ENCODE measurements at places on chromosomes 5 and 9. TPM values are rescaled to one million over a fixed set of nuclear protein-coding genes. Genes with fewer than 3 reads are reported as not detected.
A peak's percentile ranks its signal among the peaks of the same experiment; 100 is the strongest.

The C5orf58 gene
- not detected for polyA plus RNA-seq

DNA sequence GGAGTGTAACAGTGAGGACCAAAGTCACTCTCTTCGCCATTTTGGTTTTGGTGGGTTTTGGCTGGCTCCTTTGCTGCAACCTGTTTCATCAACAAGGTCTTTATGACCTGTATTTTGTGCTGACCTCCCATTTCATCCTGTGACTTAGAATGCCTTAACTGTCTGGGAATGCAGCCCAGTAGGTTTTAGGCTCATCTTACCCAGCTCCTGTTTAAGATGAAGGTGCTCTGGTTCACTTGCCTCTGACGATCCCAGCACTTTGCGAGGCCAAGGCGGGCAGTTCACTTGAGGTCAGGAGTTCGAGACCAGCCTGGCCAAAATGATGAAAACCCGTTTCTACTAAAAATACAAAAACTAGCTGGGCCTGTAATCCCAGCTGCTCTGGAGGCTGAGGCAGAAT is 1.8 kb upstream of the CKS2 start:
- H3K4me1 ChIP-seq: peaks cover 23% of the 10 kb centered on the region
- no peaks in the 10 kb centered on the region for H3K36me3 ChIP-seq
- DNase-seq: no peak

DNA sequence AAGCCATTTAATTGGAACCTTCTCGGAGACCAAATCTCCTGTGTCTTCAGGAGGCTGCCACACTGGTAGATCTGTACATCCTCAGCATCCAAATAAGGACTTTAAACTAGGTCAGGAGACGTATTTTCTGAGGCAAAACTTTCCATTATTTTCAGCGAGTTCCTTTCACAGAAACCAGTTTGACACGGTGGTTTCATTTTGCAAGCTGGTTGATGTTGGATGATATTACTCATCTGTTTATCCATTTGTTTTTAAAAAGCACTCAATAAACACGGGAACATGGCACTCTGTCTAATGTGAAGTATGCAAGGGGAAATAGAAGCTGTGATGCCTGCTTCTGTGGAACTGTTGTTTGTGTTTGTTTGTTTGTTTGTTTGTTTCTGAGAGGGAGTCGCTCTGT is 199.6 kb downstream of the ERCC6L2 start:
- no peak overlapping the region for H3K27ac ChIP-seq
- DNase-seq: no peak
- no peak overlapping the region for H3K4me3 ChIP-seq
- no peaks in the 10 kb centered on the region for H3K4me1 ChIP-seq
- no peaks in the 10 kb centered on the region for H3K36me3 ChIP-seq

DNA sequence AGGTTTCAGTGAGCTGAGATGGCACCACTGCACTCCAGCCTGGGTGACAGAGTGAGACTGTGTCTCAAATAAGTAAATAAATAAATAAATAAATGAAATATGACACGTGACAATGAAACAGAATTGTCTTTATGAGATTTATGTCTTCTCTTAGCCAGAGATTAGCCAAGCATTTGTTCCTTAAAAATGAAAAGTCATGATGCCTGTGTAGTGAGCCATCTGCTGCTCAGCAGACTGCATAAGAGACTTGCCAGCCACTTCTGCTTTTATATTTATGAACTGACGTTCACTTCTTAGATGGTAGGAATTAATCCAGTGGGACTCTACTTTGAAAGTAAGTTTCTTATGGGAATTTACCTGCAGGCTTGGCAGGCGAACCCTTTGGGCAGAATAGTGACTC is 227.4 kb downstream of the NR3C1 start:
- H3K27me3 ChIP-seq: no peaks in the 10 kb centered on the region
- peak; percentile 50 for DNase-seq
- no peaks in the 10 kb centered on the region for H3K36me3 ChIP-seq
- H3K27ac ChIP-seq: no peak overlapping the region
- no peak overlapping the region for H3K4me3 ChIP-seq

- peak overlapping the region; percentile 51 for H3K4me3 ChIP-seq
- DNase-seq: no peak
- peaks cover 22% of the 10 kb centered on the region for H3K4me1 ChIP-seq
- H3K36me3 ChIP-seq: no peaks in the 10 kb centered on the region
Observed at GRCh38 chr5:14810282-14810681, 61.3 kb downstream of the ANKH start.

DNA sequence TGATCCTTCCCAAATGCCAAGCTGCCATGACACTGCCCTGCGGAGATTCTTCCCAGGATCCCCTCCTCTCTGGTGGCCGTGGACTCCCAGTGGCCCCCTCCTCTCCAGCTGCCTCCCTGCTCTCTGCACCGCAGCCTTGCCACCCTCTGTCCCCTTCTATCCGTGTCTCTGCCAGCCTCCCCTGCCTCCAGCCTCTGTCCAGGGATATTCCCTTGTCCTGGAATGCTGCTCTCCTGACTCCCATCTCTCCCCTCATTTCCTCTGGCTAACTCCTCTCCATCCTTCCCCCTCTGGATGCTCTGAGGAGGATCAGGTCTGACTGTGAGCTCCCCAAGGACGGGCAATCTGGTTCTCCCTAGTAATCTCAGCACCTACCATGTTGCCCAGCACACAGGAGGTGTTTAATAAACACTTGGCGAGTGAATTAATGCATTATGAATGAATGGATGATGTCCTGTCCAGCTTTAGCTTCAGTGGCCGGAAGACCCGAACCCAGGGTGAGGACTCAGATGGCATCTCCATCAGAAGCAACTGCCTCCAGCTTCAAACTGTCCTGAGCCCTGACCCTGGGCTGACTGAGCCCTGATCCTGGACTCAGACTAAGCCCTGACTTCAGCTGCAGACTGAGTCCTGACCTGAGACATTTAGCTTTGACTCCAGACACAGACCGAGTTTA is 7.5 kb upstream of the CRB2 start:
- peaks cover 4% of the 10 kb centered on the region for H3K4me1 ChIP-seq
- H3K36me3 ChIP-seq: no peaks in the 10 kb centered on the region
- no peak overlapping the region for H3K4me3 ChIP-seq
- H3K27ac ChIP-seq: no peak overlapping the region
- peaks cover 12% of the 10 kb centered on the region for H3K27me3 ChIP-seq

DNA sequence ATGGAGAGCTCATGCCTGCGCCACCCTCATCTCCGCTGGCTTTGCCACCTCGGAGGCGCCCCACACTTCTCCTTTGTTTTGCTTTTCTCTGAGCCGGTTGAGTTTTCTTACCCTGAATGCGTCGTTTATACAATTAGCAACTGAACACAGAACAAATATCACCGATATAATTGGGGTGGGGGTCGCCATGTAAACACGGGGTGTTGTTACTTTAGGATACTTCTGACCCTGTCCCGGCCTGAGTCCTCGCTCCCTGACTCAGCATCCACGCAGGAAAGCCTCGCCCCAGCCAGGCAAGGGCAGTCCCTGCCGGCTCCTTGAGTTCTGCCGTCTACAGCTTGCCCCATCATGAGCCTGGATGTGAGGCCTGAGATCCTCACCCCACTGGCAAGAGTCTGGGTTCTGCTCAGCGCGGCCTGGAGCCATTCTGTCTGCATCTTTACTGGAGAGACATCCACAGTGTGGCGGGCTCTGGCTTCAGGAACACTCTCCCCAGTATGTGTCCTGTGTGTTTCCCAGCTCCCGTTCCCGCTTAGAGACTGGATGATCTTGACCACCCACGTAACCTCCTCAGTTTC is 5.5 kb downstream of the NKX2-5 start:
- H3K27ac ChIP-seq: no peak overlapping the region
- H3K4me1 ChIP-seq: no peaks in the 10 kb centered on the region
- H3K27me3 ChIP-seq: peaks cover 78% of the 10 kb centered on the region
- DNase-seq: no peak
- no peak overlapping the region for H3K4me3 ChIP-seq
- no peaks in the 10 kb centered on the region for H3K36me3 ChIP-seq

The IL3 gene
- not detected for polyA plus RNA-seq

The PLPPR1 gene
- not detected for polyA plus RNA-seq

GRCh38 chr9:81052846-81053245 is 636.5 kb downstream of the TLE1 start:
- no peak overlapping the region for H3K27ac ChIP-seq
- peaks cover 5% of the 10 kb centered on the region for H3K27me3 ChIP-seq
- no peaks in the 10 kb centered on the region for H3K4me1 ChIP-seq
- no peak overlapping the region for H3K4me3 ChIP-seq
- H3K36me3 ChIP-seq: no peaks in the 10 kb centered on the region

DNA sequence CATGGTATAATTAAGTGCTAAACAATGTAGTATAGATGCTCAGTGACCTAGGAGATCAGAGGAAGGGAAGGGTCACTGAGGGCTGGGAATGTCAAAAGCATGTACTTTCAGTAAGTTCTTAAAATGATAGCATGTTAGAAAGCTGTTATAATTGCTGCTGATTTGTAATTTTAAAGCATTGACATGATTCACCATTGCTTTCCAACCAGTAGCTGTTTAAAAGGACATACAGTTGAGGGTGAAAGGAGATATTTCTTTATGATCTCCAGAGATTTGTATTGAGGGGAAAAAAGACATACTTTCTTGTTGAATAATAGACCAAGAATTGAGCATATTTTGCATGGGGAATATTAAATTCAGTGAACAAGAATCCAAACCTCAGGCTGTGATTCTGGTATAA is 1.2 kb upstream of the SLC1A3 start:
- DNase-seq: peak; percentile 35
- no peaks in the 10 kb centered on the region for H3K36me3 ChIP-seq
- no peak overlapping the region for H3K27ac ChIP-seq
- no peak overlapping the region for H3K4me3 ChIP-seq

- H3K36me3 ChIP-seq: no peaks in the 10 kb centered on the region
- no peak overlapping the region for H3K4me3 ChIP-seq
- DNase-seq: no peak
- H3K27me3 ChIP-seq: no peaks in the 10 kb centered on the region
Observed at GRCh38 chr9:88237479-88237961, 99.2 kb upstream of the SPATA31C2 start.

The ADAMTS12 gene
- 7.8 TPM for polyA plus RNA-seq

The HDHD3 gene
- polyA plus RNA-seq: 8.3 TPM

The SLC36A3 gene
- not detected for polyA plus RNA-seq

GRCh38 chr9:81634915-81635516 is 54.3 kb downstream of the TLE1 start:
- H3K27ac ChIP-seq: peak overlapping the region; percentile 86
- DNase-seq: peak; percentile 50
- no peaks in the 10 kb centered on the region for H3K36me3 ChIP-seq
- peaks cover 37% of the 10 kb centered on the region for H3K4me1 ChIP-seq
- peak overlapping the region; percentile 6 for H3K4me3 ChIP-seq
- H3K27me3 ChIP-seq: no peaks in the 10 kb centered on the region

The MOB3B gene
- 0.08 TPM for polyA plus RNA-seq

GRCh38 chr9:21591221-21592062 is 109.3 kb upstream of the IFNE start:
- peak overlapping the region; percentile 74 for H3K4me3 ChIP-seq
- DNase-seq: peak; percentile 99
- peaks cover 53% of the 10 kb centered on the region for H3K4me1 ChIP-seq
- no peaks in the 10 kb centered on the region for H3K27me3 ChIP-seq
- H3K36me3 ChIP-seq: no peaks in the 10 kb centered on the region
- peak overlapping the region; percentile 92 for H3K27ac ChIP-seq

The ABLIM3 gene
- 11.4 TPM for polyA plus RNA-seq

DNA sequence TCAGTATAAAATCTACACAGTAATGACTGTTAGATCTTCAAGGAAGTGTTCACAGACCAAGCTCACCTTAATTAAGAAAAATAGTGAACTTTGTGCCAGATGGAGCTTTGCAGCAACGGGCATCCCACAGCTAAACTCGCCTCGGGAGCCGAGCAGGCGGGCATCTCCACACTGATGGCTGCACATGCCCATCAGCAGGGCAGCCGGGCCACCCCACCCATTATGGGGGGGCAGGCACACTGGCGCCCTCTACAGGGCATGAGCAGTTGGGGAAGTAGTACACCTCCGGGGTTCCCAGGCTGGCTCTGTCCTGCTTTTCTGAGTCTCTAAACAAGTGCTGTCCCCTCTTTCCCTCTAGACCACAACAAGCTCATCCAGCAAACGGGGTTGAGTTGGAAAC is 21.6 kb downstream of the ANKS6 start:
- H3K4me1 ChIP-seq: no peaks in the 10 kb centered on the region
- H3K4me3 ChIP-seq: no peak overlapping the region
- no peaks in the 10 kb centered on the region for H3K27me3 ChIP-seq
- H3K27ac ChIP-seq: no peak overlapping the region

The NR3C1 gene
- polyA plus RNA-seq: 100 TPM

DNA sequence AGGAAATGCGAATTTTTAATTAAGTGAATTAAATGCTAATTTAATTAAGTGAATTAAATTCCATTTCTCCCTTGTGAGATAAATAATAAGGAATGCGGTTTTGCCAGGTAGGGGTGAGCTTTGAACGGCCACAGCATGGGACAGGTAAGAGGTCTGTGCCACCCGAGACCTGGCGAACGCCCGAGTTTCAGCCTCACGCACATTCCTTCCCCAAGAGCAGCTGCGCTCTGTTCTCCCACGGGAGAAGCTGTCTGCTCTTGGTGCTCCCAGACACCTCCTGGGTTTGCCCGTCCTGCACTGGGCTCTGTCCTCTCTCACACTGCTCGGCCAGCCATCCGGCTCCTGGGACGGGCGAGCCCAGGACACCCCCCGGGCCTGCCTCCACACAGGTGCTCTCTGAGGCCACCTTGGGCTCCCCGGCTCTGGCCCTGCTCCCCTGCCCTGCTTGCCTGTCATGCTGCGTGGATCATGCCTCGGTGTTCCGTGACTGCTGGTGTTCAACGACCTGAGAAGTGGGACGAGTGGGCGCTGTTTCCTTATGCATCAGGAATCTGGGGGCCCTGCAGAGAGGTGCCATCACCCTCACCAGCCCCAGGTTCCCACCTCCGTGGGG is 13.7 kb upstream of the CAMSAP1 start:
- no peaks in the 10 kb centered on the region for H3K27me3 ChIP-seq
- H3K36me3 ChIP-seq: peaks cover 3% of the 10 kb centered on the region
- H3K4me3 ChIP-seq: no peak overlapping the region
- DNase-seq: no peak
- H3K27ac ChIP-seq: no peak overlapping the region

- no peaks in the 10 kb centered on the region for H3K27me3 ChIP-seq
- H3K27ac ChIP-seq: no peak overlapping the region
- DNase-seq: peak; percentile 36
Observed at GRCh38 chr9:125361837-125362531, 100.4 kb downstream of the GAPVD1 start.

The CD14 gene
- polyA plus RNA-seq: 2.1 TPM

GRCh38 chr5:172694541-172694940 is 53.5 kb downstream of the NEURL1B start:
- no peak overlapping the region for H3K4me3 ChIP-seq
- H3K36me3 ChIP-seq: no peaks in the 10 kb centered on the region
- no peaks in the 10 kb centered on the region for H3K4me1 ChIP-seq
- H3K27ac ChIP-seq: no peak overlapping the region

The ACER2 gene
- 0.30 TPM for polyA plus RNA-seq

The PCDHAC2 gene
- not detected for polyA plus RNA-seq

DNA sequence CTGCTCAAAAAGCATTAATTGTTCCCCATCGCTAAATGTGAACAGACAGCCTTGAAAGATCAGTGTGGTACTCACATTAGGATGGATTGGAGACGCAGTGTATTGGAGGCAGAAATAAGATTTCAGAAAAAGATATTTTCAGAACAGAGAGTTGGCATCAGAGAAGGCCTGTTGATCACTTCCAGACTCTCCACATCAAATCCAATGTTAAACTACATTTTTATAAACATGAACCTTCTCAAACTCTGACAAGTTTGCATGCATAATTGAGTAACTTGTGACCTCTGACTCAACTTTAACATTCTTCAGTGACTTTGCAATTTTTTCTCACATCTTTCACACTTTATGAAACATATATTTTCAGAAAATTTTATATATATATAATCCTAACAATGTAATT is 919.6 kb upstream of the SEMA6A start:
- no peaks in the 10 kb centered on the region for H3K36me3 ChIP-seq
- no peaks in the 10 kb centered on the region for H3K27me3 ChIP-seq

Data from GM23248 (cell line).